Umbilical cord (tissue), 2 donors: ENCODE measurements at places on chromosomes 16 and 17. TPM values are rescaled to one million over a fixed set of nuclear protein-coding genes. Genes with fewer than 3 reads are reported as not detected.

- no peak for DNase-seq
Observed at GRCh38 chr17:78826836-78827509, 13.6 kb downstream of the USP36 start.

- DNase-seq = no peak
Observed at GRCh38 chr17:74280093-74280513, 6.1 kb downstream of the DNAI2 start.

- DNase-seq = peak; percentile 98
Observed at GRCh38 chr16:29995911-29996765, at the start of gene INO80E. Gene INO80E (plus strand): TSS chr16:29996241. CDS start chr16:29996311, 70 bp downstream.

Gene CBX1
- 54.4 TPM for total RNA-seq

Gene CCL5
- total RNA-seq = not detected

Gene ZDHHC1
- 5.3 TPM for total RNA-seq
